Activated CD8-positive, alpha-beta memory T cell treated with anti-CD3 and anti-CD28 coated beads for 1 hour (primary cell): ENCODE measurements at places on chromosomes 7 and 10.
A peak's percentile ranks its signal among the peaks of the same experiment; 100 is the strongest.

- DNase-seq, result no peak
These were observed 216.4 kb downstream of the MLLT10 start for GRCh38 chr10:21750424-21750823.

- DNase-seq, result no peak
These were observed 54.3 kb downstream of the BMPER start for GRCh38 chr7:33959676-33960075.

DNA sequence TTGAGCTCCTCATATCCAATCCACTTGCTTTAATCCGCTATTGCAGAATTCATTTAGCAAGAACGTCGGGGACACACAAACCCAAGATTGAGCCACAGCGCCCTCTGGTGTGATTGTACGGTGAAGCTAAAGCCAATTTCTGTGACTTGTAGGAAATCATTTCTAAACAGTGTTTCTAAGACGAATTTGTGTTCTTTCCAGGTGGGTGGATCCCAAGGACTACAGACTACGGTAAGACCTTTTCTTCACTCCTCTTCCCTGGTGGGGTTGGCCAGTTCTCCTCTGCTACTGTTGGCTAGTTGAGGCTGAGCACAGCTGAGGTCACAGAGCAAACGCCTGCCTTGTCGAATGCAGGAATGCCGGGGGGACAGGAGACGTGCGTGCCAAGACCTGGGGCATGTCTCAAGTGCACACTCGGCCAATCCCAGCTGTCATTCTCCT, 5.2 kb downstream of the DMBT1 start:
- peak; percentile 63 for DNase-seq

GRCh38 chr10:110273474-110273873, 31.2 kb downstream of the SMNDC1 start:
- DNase-seq, result no peak

DNA sequence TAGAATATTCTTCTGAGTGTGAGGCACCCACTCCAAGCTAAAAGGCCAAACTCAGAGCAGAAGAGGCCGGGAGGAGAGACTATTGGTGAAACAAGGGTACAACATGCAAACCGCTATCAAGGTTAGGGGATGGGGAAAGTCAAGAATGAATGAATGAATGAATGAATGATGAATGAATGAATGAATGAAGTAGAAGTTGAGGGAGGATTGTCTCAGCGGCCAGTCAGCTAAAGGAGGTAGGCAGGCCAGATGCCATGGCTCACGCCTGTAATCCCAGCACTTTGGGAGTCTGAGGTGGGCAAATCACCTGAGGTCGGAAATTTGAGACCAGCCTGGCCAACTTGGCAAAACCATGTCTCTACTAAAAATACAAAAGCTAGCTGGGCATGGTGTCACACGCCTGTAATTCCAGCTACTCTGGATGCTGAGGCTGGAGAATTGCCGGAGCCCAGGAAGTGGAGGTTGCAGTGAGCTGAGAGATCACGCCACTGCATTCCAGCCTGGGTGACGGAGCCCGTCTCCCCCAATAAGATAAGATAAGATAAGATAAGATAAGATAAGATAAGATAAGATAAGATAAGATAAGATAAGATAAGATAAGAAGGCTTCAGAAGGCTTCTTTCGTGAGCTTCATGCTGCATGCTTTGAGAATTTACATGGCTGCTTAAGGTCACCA, 250.8 kb downstream of the CCDC3 start:
- no peak for DNase-seq

GRCh38 chr7:50226145-50226544, 78.4 kb upstream of the IKZF1 start:
- DNase-seq, result no peak

- no peak for DNase-seq
These were observed 237.5 kb downstream of the IPMK start for GRCh38 chr10:58030208-58030607.

GRCh38 chr7:15113752-15114151, 211.2 kb upstream of the DGKB start:
- no peak for DNase-seq

DNA sequence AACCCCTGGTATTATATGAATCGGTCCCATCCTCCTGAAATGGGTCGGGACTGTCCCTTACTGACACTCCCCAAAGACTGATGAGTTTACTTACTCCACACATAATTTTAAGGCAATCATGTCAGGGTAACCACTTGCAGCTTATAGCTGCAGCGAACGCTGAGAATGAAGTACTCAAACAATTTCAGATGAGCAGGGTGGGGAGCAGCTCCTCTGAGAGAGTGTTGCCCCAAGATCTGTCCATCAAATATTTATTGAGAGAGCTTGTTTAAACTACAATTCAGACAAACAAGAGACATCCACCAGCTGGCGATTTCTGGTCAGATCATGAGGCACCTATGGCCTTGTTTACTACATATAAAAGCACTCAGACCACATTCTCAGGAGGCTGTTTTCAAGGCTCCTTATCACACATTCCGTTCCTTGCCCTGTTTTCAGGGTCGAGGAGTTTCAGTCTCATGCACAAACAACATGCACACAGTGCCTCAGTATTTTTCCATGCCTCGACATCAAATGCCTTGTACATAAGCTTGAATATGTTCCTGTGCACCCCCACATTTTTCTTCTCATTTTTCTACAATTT, 80.1 kb downstream of the THSD7A start:
- DNase-seq, result no peak

- DNase-seq, result no peak
These were observed 88.4 kb downstream of the SH3PXD2A start for GRCh38 chr10:103766751-103767505.

GRCh38 chr7:50655020-50655419, 89.8 kb upstream of the DDC start:
- no peak for DNase-seq

- no peak for DNase-seq
These were observed 222.5 kb downstream of the AHR start for GRCh38 chr7:17520941-17521340.

DNA sequence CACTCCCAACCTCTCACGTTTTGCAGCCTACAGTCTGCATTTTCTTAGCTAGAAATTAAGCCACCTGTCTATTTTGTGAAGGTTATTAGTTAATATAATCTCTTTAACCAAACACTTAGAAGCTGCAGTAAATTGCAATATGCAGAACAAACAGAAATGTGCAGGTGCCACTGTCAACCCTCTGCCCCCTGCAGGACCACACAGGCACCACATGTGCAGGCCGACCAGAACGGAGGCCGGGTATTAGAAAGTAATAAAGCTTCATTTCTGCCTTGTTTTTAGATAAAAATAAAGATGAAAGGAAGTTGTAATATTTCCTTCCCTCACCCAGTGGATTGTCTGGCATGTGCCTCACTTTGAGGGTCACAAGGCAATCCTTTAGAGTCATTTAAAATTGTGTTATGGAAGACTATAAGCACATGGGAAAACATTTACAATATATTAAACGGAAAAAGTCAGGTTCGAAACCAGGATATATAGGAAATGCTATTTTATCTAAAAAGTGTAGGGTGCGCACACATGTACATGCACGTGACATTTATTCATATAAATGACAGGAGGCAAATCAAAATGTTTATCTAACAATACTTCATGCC, 158.2 kb downstream of the ARHGAP12 start:
- peak; percentile 47 for DNase-seq

- no peak for DNase-seq
These were observed 58.6 kb upstream of the EBF3 start for GRCh38 chr10:130022511-130023299.

GRCh38 chr10:16585103-16585502, 63.4 kb upstream of the C1QL3 start:
- DNase-seq, result no peak

GRCh38 chr10:23048191-23048590, 47.2 kb upstream of the MSRB2 start:
- DNase-seq, result no peak

DNA sequence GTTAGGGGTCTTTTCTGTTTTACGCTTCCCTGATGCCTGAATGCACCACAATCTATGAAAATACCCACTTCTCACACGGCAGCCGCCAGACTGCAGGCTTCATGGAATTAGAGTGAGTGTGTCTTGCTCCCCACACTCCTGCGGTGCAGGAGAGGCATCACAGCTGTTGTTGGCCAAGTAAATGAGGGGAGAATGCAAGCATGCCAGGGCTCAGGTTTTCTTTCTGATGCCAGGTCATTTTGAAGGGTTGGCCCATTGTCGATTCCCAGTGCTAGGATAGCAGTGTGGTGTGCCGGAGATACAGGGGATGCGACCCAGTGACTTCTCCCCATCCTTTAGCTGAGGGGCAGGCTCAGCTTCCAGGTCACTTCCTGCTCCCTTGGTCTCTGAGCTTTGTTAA, 16.3 kb downstream of the CXCL12 start:
- no peak for DNase-seq

DNA sequence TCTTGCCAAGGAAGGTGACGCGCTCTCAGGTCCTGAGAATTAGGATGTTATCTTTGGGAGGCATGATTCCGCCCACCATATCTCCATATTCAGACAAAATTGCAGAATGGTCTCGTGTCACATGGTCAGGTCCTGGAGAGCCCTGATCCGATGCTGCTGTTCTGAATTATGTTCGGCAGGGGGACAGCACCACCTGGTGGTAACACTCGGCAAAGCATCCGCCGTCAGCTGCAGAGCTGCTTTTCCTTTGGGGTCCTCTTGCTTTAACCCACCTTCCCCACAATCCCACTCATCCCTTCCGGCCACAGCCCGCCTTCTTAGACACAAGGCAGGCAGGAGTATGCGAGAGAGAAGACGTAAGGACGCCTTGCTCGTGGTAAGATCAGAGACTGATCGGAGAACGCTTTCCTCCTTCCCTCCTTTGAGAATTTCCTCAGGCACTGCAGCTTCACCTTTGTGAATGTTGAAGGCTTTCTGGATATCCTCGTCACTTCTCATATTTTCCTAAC, 327.8 kb upstream of the C7orf33 start:
- peak; percentile 52 for DNase-seq

DNA sequence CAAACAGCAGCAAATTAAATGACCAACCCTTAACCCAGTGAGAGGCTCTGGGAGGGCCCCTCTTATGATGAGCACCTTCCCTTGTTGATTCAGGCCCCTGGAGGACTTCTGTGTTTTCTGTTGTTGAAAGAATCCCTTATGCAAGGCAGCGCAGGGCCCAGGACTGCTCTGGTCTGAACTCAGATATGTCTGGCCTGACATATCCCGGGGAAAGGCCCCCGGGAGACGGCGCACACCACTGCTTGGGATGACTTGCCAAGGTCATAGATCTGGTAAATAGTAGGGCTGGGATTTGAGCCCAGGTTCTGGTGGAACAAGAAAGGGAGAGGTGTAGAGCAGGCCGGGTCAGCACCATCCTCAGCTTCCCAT, 124.0 kb downstream of the AOAH start:
- no peak for DNase-seq

GRCh38 chr10:129719415-129719739, 244.7 kb downstream of the EBF3 start:
- DNase-seq, result no peak

DNA sequence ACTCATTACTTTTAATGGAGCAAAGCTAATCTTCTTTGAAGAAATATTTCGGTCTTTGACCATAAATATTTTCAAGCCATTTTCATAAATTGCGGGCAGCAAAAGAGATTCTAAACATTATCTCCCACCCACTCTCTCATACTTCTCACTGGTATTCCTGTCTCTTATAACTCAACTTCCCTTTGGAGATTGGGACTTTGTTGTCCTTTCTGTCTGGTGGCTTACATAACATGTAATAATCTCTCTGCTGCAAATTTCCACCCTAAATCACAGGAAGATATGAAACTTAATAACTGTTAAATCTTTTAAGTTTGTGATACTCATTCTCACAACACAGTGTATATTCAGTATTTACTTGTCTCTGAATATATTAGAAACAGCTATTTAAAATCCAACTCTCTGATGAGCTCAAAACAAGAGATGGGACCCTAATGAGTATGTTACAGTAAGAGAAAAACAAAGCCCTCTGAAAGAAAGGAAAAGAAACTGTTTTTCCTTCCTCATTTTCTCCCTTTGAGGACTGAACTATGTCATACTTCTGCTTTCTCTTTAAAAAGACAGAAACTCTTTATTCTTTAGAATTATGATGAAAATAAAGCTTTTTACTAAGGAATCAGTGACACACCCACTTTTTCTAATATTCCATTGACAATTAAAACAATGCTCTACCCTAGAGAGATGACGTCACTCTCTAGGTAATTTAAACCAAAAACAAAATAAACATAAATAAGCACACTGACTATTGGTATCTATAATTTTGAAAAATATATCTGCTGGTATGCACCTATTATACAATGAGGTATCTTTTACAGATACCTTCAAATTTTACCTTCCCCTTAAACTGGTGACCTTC, 14.7 kb downstream of the CALCR start:
- DNase-seq, result no peak

DNA sequence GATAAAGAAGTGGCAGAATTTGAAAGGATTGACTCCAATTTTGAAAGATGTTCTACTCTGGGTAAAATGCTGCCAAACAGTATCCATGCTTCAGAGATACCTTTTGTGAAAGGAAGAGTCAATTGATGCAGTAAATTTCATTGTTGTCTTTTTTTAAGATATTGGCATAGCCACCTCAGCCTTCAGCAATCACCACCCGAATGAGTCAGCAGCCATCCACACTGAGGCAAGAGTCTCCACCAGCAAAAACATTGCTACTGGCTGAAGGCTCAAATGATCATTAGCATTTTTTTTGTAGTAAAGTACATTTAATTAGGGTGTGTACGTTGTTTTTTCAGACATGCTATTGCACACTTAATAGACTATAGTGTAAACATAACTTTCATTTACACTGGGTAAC, 31.7 kb upstream of the CYP26C1 start:
- no peak for DNase-seq

- DNase-seq, result no peak
These were observed 54.8 kb upstream of the EXOC4 start for GRCh38 chr7:133197972-133198544.

GRCh38 chr7:50687096-50687495, 95.6 kb downstream of the GRB10 start:
- no peak for DNase-seq

DNA sequence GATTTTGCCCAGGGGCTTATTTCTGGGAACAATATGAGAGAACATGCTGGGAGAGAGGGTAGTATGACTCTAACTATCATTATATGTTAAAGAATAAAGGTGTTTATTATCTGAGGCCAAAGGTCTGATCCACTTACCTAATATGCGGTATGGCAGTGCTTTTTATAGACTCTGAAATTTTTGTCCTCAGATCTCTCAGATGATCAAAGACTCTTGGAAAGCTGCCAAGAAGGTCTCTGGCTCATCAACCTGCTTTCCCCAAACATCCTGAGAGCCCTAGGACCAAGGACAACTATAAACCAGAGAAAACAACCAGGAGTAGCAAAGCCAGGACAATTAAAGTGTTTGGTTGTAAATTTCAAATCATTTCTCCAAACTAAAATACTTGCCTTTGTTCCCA, 255.7 kb upstream of the LRRN3 start:
- no peak for DNase-seq

DNA sequence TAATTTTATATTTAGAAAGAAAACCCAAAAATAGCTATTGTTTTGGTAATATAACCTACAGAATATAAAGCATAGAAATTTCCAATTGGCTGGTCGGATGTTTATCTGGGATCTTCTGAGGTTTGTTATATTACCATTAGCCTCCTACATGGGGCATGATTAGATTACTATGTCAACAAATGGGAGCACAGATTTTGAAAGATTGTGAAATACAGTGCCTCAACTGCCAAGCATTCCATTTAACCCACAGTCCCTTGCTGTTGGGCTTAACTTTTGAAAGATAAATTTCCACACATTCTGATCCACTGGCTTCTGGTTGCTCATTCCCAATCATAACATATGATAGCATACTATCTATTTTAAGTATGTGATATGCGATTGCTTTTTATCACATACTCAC, 455.4 kb upstream of the C7orf33 start:
- no peak for DNase-seq
